ENCODE measurements at places on chromosomes 2 and 18.
A peak's percentile ranks its signal among the peaks of the same experiment; 100 is the strongest.

- no peak for DNase-seq
These were observed 27.2 kb downstream of the CABLES1 start for GRCh38 chr18:23162473-23162872.

DNA sequence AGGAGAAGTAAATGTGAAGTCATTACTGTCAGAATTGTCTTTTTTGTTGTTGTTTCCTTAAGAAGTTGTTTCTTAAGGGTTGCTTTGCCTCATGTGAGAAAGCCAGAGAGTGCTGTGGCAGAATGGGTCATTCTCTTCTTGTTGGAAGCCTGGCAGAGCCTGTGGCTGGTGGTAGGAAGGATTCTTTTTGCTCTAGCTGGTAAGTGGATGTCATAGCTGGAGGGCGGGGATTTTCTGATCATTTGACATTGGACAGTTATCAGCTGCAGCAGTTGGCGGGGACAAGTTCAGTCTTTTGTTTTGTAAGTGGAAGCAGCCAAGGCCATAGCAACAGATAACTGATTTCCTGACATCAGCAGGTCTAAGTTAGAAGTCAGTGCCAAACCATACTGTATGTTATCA, 5.5 kb upstream of the RMDN2 start:
- no peak for DNase-seq

DNA sequence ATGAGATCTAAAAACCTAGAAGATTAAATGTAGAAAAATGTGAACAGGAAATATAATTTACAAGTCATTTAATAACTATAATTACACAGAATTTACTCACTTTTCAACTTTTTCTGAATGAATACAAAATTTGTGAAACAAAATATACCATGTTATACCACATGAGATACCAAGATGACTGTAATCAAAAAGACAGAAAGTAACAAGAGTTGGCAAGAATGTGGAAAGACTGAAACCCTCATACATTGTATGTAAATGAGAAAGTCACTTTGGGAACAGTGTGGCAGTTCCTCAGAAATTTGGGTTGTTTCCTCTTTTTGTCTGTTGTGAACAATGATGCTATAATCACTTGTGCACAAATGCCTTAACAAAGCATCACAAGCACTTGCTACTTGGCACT, 145.4 kb upstream of the ZNF804A start:
- no peak for DNase-seq

- DNase-seq, result peak; percentile 17
These were observed 147.1 kb downstream of the SH3BP4 start for GRCh38 chr2:235098736-235099494.

DNA sequence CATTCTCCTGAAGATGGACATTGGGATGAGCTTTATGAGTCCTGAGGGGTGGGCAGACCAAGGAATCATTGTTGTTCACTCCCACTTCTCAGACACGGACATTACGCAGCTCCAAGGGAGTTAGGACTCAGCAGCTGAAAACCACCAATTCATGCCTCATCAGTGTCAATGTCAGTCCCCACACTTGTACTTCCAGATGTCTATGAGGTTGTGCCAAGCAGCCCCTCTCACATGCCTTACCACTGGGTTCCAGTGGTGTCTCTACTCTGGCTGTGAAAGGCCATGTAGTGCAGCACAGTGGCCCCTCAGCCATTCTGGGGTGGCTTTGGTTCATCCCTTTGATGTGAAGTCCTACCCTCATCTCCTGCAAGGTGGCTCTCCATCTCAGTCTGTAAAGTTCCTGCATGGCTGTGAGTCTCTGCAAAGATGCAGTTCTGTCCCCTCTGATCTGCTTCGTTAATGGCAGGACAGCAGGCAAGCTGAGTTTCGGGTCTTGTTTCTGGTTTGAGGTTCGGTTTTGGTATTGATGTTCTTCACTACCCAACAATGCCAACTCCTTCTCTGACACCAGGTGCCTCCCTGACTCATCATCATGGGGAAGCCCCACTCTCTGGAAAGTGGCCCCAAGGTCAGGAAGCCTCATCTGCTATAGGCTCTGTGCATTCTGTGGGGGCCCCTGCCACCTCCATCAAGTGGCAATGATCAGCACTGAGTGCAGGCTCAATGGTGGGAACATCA, 14.0 kb upstream of the COL6A3 start:
- DNase-seq, result no peak

GRCh38 chr2:121650315-121650930, 1.2 kb upstream of the CLASP1 start:
- peak; percentile 34 for DNase-seq

GRCh38 chr2:105504459-105504858, 105.6 kb upstream of the FHL2 start:
- no peak for DNase-seq

GRCh38 chr18:1050012-1050657, 145.5 kb downstream of the ADCYAP1 start:
- DNase-seq, result peak; percentile 44

DNA sequence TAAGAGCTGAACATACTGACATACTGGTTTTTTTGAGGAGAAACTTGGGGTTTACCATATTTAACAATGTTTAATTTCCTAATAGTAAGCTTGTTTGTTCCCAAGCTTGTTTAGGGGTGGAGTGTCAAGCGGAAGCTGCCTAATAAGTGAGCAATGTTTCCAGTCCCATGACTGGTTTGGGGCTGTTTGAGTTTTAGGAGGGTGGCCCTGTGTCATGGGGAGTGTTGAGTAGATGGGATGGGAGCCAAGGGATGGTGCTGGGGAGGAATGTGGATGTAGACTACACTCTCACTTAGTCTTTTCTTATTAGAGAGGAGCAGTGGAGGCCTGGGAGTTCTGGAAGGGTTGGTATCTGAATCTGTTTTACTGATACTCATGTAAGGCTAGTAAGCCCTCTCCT, 128.5 kb downstream of the TANC1 start:
- DNase-seq, result no peak

- DNase-seq, result no peak
These were observed 675.3 kb downstream of the TMEM182 start for GRCh38 chr2:103437161-103437560.

- DNase-seq, result no peak
These were observed 123.1 kb downstream of the ARHGAP15 start for GRCh38 chr2:143252138-143252907.

GRCh38 chr2:123563515-123563914, 461.6 kb upstream of the CNTNAP5 start:
- no peak for DNase-seq
